ENCODE measurements at places on chromosomes 16 and 17.
A peak's percentile ranks its signal among the peaks of the same experiment; 100 is the strongest.

DNA sequence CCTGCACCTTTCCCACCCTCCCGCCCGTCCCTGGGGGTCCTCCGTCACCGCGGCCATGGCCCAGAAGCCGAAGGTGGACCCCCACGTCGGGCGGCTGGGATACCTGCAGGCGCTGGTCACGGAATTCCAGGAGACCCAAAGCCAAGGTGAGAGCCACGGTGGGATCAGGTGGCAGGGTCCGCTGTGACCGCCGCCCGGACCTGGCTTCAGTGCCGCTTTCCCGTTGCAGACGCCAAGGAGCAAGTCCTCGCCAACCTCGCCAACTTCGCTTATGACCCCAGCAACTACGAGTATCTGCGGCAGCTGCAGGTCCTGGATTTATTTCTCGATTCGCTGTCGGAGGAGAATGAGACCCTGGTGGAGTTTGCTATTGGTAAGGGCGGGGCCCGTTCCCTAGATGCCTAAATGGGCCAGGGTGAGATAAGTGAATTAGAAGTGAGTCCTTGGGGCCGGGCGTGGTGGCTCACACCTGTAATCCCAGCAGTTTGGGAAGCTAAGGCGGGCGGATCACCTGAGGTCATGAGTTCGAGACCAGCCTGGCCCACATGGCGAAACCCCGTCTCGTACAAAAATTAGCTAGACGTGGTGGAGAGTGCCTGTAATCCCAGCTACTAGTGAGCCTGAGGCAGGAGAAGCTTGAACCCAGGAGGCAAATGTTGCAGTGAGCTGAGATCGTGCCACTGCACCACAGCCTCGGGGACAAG, 617 bp downstream of the ARMC7 start:
- no peak for DNase-seq

DNA sequence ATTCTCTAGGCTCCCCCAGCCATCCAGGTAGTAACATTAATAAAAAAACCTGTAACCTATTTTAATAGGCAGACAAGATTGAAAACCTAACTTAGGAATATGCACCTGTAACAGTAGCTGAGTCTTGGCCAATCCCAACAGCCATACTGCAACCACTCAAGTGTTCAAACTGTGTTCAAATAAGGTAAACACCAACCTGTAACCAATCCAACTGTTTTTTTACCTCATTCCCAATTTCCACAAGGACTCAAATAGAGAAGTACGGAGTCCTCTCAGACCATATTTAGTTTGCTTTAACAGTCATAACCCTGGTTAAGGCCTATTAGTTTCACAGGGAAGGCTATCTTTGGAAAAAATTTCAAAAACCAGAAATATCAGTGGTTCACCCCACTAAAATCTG, 40.4 kb upstream of the NOS2 start:
- DNase-seq = no peak

- no peak for DNase-seq
Measured at GRCh38 chr17:79844869-79845600, 5.8 kb upstream of the CBX4 start.

- peak; percentile 91 for DNase-seq
Measured at GRCh38 chr16:24685539-24686432, 43.7 kb upstream of the TNRC6A start.

DNA sequence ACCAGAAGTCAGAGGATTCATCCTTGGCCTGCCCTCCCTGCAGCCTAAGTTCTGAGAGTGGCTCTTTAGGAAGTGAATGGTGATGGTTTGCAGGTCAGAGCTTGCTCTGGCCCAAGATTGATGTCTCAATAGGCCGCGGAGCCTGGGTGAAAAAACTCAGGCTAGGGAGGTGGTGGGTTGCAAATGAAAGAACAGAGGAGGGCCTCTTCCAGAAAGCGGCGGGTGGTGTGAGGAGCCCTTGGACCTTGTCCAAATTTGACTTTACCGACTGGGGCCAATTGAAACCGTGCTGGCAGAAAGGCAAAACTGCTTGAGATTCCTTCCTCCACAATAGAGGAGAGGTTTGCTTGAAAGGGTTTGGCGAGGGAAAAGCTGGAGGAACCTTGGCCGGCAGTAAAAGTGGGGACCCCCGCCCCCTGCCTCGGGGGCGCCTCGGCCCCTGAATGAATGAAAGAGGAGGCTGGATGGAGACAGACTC, 331.3 kb downstream of the SEC14L1 start:
- peak; percentile 95 for DNase-seq

- DNase-seq = peak; percentile 50
Measured at GRCh38 chr16:15552507-15552906, 90.4 kb downstream of the MARF1 start.

DNA sequence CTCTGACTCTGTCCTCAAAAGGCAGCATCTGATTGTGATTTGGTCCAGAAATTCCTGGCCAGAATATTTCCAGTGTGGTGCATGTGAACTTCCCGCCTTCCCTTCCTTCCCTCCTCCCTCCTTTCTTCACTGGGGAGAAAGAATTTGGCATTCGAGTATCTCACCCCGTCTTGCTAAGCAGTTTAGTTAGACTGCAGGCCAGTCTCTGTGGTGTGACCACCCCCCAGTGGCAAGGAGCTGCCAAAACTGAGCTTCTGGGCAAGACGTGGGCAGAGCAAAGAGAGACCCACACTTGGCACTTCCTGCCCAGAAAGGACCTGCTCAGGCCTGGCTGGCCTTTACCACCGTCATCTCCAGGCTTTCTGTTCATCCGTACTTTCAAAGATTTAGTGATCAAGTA, 36.4 kb downstream of the SNX20 start:
- peak; percentile 21 for DNase-seq

DNA sequence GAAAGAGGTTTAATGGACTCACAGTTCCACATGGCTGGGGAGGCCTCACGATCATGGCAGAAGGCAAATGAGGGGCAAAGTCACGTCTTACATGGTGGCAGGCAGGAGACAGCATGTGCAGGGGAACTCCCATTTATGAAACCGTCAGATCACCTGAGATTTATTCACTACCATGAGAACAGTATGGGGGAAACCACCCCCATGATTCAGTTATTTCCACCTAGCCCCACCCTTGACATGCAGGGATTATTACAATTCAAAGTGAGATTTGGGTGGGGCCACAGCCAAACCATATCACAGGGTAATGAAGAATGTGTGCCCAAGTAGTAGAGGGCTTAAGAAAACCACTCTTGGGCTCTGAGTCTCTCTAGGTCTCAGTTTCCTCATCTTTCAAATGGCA, 85.1 kb downstream of the PRKCB start:
- no peak for DNase-seq

- no peak for DNase-seq
Measured at GRCh38 chr16:12925026-12925800, 23.8 kb downstream of the SHISA9 start.

DNA sequence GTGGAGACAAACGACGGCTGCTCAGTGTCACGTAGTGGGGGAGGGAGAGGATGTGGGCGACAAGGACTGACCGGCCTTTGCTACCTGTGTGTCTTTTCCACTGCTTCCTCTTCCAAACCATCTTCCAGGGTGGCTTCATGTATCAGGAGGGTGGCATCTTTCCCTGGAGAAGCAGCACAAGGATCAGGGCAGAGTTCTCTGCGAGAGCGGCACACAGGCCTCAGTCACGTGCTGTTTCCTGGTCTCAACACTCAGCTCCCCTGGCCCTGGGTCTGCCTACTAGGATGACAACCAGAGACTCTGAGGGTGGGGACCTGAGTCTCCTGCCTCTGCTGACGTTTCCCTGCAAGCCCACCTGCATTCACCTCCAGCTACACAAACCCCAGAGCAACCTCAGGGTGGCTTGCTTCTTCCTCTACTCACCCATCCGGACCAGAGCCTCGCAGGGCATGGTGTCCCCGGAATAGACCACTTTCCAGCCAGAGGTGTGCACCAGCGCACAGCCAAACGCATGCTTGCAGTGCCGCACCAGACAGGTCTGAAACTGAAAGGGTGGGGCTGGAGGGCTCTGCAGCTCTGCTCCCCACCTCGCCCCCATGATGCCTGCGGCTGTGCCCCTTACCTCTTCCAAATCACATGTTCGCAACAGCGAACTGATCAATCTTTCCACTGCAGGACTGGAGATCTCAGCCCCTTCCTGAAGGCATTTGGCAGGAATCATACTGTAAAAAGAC, 23.3 kb downstream of the ELAC2 start:
- DNase-seq = no peak

- DNase-seq = peak; percentile 49
Measured at GRCh38 chr16:81720973-81721906, 57.9 kb upstream of the PLCG2 start.

- DNase-seq = peak; percentile 55
Measured at GRCh38 chr17:71921796-71922195, 199.0 kb upstream of the SOX9 start.

- DNase-seq = peak; percentile 92
Measured at GRCh38 chr16:57863434-57864160, 61.3 kb upstream of the KIFC3 start.

DNA sequence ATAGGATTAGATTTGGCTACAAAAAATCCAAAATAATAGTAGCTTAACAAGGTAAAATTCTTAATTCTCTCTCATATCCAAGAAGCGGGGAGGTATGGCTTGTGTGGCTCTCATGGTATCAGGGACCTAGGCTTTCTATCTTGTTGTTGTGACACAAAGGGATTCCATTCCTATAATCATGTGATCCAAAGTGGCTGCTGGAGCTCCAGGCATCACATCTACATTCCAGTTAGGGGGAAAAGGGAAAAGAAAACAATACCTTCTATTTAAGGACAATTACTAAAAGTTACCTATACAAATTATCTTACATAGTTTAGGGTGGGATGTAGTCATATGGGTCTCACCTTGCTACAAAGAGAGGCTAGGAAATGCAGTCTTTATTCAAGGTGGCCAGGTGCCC, 47.6 kb upstream of the CACNG4 start:
- DNase-seq = no peak

GRCh38 chr17:52681480-52681879, 523.0 kb upstream of the CA10 start:
- DNase-seq = no peak

DNA sequence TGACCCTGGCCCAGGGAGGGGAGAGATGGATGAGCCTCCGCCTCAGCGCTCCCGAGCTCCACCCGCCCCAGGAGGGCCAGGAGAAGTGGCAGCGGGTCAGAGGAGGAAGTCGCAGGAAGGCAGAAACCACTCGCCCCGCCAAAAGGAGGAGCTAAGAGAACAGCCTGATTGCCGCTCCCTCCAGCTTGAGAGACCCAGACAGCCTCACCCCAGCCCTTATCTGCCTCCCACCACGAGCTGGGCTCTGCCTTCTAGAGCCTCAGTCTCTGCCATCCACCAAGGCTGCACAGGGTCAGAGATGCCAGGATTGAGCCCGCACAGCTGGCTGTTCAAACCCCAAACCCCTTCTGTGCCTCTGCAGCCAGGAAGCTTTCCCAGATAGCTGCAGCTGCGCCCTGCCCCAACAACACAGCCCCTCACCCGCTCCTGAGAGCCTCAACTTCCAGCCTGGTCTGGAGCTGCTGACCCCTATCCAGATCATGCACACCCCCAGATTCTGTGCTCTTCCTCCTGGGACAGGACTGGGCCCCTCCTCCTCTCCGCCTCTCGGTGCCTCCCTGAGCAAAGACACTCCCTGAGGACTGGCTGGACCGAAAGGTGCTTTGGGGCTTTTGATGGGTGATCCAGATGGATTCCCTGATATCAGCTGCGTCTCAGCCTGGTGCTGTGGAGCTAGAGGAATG, 1.0 kb upstream of the ATP2A3 start:
- DNase-seq = peak; percentile 28

DNA sequence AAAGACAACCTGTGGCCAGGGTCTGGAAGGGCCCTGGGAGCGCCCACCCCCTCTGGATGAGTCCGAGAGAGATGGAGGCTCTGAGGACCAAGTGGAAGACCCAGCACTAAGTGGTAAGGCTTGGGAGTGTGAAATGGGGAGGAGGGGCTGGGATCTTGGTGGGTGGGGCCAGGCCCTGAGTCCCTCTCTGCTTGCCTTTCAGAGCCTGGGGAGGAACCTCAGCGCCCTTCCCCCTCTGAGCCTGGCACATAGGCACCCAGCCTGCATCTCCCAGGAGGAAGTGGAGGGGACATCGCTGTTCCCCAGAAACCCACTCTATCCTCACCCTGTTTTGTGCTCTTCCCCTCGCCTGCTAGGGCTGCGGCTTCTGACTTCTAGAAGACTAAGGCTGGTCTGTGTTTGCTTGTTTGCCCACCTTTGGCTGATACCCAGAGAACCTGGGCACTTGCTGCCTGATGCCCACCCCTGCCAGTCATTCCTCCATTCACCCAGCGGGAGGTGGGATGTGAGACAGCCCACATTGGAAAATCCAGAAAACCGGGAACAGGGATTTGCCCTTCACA, 1.2 kb upstream of the STARD3 start:
- DNase-seq = no peak
